ENCODE measurements at places on chromosomes 2 and 18.

- peak; percentile 13 for DNase-seq
Measured at GRCh38 chr2:190599073-190599472, 49.8 kb upstream of the NAB1 start.

- DNase-seq: peak; percentile 7
Measured at GRCh38 chr2:31558401-31559295, 22.1 kb downstream of the SRD5A2 start.

- no peak for DNase-seq
Measured at GRCh38 chr2:63712748-63713147, 124.0 kb downstream of the MDH1 start.

DNA sequence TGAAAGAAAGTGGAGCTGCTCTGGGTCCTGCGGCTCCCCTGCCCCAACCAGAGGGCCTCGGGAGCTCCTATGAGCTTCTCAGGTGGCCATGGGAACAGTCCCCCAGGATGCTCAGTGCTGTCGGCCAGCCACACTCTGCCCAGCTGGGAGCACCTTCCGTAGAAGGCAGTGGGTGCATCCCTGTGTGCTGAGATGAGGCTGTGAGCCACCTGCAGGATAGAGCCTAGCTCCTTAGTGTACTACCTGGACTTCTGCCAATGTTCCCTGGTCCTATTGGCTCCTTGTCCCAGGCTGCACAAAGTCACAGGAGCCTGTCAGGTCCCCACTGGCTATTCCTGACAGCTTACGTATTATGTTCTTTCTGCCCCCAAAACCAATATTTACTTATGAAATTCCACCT lies 16.1 kb downstream of the PRELID3A start:
- DNase-seq: no peak

DNA sequence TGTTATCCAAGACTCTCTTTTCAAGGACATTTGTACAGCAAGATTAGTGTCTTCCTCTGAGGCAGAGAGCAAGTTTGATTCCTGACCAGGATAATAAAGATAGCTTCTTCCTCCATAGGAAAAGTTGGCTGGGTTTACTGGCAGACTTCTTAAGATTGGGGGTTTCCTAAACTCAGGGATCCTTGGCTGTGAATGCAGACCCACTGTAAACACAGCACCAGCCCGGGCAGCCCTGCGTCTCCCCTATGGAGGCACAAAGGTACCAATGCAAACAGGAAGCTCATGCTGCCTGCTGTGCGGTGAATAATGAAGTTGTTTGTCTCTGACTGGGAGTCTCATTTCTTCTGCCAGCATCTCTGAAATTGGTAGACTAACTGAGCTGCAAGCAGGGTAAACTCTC lies 96.2 kb upstream of the ARHGAP28 start:
- no peak for DNase-seq

- no peak for DNase-seq
Measured at GRCh38 chr2:74511104-74511989, 2.9 kb upstream of the TLX2 start.

- no peak for DNase-seq
Measured at GRCh38 chr2:194735837-194736542, 921.0 kb upstream of the SLC39A10 start.

- peak; percentile 39 for DNase-seq
Measured at GRCh38 chr2:63023444-63023843, 27.2 kb upstream of the OTX1 start.

GRCh38 chr2:199677881-199678280 lies 173.1 kb downstream of the FTCDNL1 start:
- DNase-seq: no peak

GRCh38 chr18:47953471-47953931 lies 23.0 kb upstream of the SMAD2 start:
- DNase-seq: peak; percentile 77

DNA sequence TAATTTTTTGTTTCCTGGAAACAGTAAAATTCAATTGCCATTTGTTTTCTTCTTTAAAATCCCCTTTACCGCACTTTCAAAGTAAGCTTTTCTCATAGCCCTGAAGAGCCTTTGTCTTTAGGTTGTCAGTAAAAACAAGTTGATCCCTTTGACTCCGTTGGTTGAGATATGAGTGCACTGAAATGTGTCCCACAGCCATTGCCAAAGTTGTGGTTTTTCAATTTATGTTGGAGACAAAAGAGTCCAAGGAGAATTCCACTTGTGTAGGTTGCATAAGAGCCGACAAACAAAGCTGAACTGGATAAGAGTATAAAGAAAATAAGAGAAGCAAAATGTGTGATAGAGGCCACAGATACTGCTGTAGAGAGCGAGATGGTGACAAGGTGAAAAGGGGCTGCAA lies 26.1 kb upstream of the HNMT start:
- peak; percentile 73 for DNase-seq

DNA sequence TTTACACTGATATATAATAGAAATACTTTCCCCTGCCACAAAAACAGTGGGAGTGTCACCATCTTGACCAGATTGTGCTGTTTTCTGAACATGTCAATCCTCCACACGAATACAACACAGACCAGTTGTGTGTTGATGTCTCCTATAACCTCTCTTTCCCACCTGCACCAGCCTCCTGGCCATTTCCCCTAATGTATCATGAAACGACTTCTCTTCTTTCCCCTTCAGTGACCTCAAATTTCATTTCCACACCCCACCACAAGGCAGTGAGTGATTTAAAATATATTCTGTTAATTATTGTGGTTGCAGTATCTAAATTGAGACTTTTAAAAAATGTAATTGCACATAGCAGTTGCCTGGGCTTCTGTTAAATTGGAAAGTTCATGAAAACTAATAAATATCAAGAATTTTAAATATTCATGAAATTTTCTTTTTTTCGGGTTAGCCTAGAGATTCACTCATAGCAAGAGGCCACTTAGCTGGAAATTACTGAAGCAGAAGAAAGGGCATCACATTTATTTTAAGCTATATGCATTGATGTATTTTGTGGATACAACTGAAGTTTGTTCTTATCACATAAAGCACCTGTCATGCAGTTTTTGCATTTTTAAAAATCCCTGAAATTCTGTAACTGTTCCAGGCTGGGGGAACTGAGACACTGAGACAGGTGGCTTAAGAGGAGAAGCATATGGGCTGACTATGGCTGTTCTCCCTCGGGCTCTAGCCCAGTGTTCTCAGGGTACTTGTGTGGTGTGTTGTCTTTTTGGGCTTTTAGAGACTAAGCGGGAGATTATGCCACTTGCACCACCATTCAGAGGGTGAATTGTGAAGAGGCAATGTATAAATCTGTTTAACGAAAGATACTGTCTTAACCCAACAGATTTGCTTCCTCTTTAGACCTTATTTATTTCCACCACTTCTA lies 15.9 kb downstream of the FAM171B start:
- DNase-seq: no peak

All from astrocyte of the spinal cord (primary cell).